ENCODE measurements at places on chromosomes 11 and 22.

DNA sequence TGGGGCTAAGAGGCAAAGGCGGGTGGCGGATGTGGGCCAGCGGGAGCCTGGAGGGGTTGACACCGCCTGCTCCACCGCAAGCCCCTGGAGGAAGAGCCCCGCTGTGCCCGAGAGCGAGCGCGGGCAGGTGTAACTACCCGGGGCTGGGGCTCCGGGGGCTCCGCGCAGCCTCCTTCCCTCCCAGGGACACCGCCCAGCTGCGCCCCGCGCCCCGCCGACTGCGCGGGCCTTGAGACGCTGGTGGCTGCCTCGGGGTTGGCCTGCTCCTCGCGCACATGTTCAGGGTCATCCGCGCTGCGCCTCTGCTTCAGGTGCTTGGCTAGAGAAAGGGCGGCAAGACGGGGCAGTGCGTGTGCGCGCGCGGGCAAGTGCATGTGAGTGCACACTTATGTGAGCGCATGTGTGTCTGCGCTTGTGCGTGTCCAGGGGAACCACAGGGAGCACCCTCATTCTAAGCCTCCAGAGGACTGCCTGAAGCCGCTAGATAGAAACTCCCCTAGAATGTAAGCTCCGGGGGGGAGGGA lies 197.5 kb upstream of the TMEM45B start:
- DNase-seq = no peak

DNA sequence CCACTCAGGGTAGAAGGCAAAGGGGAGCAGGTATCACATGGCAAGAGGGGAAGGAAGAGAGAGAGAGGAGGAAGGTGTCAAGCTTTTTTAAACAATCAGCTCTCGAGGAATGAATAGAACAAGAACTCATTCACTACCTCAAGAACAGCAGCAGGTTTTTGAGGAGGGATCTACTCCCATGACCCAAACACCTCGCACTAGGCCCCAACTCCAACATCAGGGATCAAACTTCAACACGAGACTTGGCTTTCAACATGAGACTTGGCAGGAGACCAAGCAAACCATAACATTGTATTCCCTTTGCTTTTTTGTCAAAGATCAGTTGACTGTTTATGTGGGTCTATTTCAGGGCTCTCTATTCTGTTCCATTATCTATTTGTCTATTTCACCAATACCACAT lies 26.9 kb upstream of the APOBEC3A start:
- no peak for DNase-seq

GRCh38 chr11:110530900-110531741 lies 101.4 kb downstream of the FDX1 start:
- peak; percentile 34 for DNase-seq

DNA sequence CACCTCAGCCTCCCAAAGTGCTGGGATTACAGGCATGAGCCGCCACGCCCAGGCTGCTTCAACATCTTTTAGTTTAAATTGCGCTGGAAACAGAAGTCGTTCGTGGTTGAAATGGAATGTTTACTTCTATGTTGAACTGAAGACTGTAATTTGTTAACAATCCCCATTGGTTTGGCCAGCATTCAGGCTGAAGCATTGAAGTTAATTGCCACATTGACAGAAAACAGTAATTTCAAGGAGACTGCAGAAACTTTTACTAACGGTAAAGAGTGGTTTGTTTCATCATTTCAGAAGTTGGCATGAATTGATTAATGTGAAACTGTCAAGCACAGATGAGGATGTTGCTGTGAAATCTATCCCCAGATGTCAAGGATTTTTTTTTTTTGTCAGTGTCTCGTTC lies 14.2 kb downstream of the AP5B1 start:
- peak; percentile 32 for DNase-seq
